ENCODE measurements at places on chromosomes 7 and 10.

DNA sequence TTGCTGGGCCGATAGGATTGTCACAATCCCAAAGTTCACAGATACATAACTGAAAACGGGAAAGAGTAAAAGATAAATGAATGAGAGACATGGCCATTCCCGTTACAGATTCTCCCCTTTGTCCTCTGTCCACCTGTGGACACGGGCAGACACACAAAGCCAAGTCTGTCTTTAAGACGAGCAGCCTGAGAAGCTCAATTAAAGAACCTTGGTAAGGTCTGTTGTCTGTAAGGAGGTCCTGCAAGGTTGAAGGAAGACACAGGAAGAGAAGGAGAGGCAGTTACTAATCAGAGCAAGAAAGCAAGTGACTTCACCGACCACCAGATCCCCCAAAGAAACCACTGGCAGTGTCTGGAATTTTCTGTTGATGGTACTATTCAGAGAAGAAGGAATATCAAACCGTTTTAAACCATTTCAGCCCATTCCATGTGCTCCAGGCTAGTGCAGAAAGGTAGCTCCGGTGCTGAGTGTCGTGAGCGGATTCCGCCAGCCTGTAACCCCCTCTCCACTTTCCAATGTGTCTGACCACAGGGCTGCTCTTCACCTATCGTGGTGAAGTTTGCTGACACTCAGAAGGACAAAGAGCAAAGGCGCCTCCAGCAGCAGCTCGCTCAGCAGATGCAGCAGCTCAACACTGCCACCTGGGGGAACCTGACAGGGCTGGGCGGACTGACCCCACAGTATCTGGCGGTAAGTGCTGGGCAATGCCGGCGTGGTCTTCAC lies 252.6 kb downstream of the CELF2 start:
- peak; percentile 42 for DNase-seq

DNA sequence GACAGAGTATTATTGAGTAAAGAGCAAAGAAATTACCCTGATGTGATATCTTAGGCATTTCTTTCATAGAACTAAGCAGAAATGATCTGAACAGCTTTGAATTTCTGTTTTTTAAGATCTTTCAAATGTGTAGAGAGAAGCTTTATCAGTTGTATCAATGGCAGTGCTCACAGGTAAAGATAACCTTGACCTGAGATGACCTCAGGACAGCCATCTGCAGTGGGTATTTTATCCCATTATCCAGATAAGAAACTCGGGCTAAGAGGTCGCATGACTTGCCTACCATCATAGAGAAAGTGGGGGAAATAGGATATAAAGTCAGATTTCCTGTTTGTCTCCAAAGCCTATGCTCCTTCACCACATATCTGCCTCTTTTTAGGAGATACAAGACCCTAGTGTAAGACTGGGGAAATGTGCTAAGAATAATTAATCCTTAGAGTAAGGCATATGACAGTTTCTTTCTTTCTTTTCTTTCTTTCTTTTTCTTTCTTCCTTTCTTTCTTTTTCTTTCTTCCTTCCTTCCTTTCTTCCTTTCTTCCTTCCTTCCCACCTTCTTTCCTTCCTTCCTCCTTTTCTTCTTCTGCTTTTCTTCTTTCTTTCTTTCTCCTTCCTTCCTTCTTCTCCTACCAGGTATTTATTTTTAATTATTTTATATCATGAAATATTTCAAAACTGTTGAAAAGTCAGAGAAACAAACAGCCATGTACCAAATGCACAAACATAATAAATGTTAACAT lies 10.9 kb downstream of the PLA2G12B start:
- DNase-seq: no peak

DNA sequence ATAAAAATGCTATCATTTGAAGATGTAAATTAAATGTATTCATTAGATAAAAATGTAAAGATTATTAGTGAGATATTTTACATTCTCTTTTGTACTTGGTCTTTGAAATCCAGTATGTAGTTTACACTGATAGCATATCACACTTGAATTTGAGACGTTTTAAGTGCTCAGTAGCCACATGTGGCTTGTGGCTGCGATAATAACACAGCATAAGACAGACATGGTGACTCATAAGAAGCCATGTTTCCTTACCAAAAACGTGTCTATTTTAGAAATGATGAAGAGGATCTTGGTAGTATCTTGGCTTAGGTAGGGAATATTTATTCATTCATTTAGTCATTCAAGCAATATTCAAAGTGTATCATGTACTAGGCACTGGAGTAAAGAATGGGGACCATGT lies 149.3 kb downstream of the POU6F2 start:
- no peak for DNase-seq

DNA sequence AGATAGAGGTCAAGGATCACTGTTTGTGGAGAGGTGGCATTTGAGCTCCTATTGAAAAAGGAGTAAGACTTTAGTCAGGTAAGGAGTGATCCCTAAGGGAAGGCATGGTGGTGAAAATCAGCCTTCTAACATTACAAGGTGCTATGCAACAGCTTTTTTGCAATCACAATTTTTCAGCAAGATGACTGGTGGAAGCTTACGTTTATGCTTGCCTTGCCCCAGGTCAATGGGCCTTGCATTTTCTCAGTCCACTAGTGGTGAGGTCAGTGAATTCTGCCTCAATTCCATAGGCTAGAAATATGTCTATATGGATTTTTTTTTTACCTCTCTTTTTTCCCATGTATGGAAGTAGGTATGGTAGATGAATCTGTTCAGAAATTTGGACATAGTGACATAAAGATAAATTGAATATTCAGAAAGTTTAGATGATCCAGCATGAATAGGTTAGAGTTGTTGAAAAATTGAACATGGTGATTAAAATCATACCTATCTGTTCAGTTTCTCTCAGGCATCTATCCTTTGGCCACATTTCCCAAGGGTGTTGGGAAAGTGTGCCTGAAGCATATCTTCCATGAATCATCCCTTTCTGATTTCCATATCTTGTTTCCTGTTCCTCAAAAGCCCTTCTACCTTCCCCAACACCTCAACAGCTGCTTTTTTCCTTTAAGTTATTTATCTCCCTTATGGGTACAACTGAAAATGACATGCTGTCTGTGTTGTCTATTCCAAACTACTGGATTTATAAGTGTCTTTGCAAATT lies 71.9 kb upstream of the PTPRZ1 start:
- DNase-seq: no peak

- peak; percentile 57 for DNase-seq
Observed at GRCh38 chr10:44978570-44979280, at the start of gene DEPP1. Gene DEPP1, minus strand, starts transcription at chr10:44978809. Its CDS starts 779 bp downstream, at chr10:44978030.

DNA sequence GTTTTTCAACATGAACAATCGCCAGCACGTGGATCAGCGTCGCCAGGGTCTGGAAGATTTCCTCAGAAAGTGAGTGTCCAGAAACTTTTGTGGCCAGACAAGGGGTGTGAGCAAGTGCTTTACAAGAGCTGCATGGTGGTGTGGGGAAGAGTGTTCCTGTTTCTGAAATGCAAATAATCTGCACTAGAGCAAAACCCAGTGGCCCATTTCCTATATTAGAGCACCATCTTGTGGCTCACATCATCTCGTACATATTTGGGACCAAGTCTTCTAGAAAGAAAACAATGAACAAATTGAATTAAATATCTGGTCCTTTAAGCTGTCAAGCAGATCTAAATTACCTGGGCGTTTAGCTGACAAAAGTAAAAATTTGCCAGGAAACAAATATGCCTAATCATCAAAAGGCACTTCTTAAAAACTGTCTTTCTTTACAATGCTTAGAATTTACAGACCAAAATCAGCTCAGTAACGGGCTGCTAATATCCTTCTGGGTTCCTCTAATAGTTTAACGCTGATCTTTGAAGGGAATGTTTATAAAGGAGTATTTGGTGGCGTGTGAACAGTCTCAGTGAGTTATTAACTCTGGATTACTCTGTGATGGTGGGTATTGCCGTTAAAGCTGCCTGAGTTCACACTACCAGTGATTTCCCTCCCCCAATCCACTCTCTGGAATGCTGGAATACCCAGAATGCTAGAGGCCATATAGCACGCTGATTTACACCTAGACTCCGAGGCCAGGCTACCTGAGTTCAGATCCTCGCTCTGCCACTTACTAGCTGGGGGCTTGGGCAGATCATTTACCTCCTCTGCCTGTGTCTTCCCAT lies 73.6 kb downstream of the SNX10 start:
- peak; percentile 94 for DNase-seq

DNA sequence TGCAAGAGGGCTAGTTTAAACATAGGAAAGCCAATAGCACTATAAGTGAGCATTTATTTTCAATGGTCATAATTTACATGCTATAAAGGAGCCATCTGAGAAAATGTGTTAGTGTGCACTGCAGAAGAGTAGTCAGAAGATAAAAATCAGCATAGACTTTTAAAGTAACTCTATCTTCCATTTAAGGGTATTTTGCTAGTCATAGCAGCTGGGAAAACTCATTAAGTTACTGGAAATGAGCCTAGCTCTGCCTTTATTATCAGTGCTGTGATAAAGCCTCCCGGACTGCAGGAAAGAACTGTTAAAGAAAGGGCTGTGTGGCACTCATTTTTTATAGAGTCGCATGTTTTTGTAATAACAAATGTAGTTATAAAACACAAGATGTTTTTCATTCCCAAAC lies 825.8 kb upstream of the POM121L12 start:
- DNase-seq: no peak

- no peak for DNase-seq
Observed at GRCh38 chr10:83252596-83252995, 886.7 kb upstream of the GHITM start.

DNA sequence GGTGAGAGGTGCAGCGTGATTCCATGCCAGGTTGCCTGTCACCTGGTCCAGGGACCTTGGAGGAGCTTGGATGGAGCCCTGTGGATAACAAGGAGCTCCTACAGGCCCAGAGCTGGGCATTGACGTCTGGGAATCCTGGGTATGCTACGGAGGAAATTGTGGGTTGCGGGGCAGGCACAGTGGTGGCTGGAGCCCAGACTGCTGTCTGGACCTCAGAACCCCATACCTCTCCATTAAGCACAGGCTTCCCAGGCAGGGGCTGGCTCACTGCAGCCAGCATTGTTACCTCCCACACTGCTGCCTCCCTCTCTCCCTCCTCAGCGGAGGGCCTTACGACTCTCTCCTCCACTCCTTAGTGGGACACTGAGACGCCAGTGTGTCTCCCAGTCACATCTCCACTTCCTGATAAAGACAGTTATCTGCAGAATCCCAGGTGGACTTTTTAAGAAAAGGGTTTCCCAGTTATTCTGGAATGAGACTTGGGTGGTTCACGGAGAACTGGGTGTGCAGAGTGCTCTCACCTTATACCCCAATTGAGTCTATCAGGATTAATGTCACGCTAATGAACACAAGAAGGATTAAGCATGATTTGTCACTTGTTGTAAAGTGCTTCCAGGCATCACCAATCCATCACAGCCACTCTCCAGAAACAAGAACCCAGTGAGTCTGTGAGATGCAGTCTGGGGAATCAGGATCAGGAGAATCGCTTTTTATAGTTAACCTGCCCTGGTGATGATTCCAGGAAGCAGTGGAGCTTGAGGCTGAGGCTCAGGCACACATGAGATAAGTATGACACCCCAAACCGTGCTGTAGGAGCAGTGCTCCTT lies 309.4 kb downstream of the RPS24 start:
- no peak for DNase-seq

DNA sequence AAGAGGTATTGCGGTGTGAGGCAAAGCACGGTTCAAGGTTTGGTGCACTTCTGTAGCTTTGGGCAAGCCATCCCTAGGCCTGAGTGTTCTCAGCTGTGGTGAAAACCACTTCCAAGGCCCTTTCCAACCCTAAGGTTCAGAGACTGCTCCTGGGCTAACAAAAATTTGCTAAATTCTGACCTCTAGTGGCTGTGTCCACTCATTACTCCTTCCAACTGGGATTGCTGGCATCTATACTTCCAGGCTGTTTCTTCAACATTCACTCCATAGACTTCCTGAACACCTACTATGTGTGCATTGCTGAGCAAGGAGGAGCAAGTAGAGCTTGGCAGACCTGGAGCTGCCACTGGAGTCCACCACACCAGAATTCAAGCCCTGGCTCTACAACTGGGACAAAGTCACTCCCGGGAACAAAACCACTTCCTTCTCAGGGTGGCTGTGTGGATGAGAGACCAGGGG lies 29.3 kb upstream of the SH3PXD2A start:
- peak; percentile 83 for DNase-seq

- DNase-seq: no peak
Observed at GRCh38 chr7:49297958-49298357, 373.6 kb downstream of the CDC14C start.

- DNase-seq: no peak
Observed at GRCh38 chr10:6218692-6219493, 16.2 kb downstream of the PFKFB3 start.

GRCh38 chr7:151077705-151078232 lies 2.8 kb downstream of the FASTK start:
- no peak for DNase-seq

GRCh38 chr7:137078781-137079180 lies 210.3 kb downstream of the CHRM2 start:
- DNase-seq: no peak

DNA sequence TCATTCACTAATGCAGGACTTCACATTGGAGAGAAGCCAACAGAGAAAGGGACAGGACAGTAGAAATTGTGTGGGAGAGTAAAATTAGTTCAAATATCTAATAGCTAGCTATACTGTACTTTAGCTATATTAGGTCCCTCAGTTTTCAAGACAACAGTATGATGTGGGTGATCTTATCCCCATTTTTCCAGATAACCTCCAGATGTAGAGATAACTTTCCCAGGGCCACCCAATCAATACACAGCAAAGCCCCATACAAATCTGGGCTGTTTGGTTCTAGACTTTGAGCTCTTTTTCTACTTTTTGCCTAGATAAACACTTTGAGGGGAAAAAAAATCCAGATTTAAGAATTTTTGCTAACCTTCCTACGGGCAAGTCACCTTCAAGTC lies 482 bp upstream of the CLDN12 start:
- DNase-seq: no peak

- peak; percentile 67 for DNase-seq
Observed at GRCh38 chr7:66630531-66630930, 1.9 kb downstream of the KCTD7 start.

- no peak for DNase-seq
Observed at GRCh38 chr10:49446031-49446430, 50.1 kb upstream of the DRGX start.

DNA sequence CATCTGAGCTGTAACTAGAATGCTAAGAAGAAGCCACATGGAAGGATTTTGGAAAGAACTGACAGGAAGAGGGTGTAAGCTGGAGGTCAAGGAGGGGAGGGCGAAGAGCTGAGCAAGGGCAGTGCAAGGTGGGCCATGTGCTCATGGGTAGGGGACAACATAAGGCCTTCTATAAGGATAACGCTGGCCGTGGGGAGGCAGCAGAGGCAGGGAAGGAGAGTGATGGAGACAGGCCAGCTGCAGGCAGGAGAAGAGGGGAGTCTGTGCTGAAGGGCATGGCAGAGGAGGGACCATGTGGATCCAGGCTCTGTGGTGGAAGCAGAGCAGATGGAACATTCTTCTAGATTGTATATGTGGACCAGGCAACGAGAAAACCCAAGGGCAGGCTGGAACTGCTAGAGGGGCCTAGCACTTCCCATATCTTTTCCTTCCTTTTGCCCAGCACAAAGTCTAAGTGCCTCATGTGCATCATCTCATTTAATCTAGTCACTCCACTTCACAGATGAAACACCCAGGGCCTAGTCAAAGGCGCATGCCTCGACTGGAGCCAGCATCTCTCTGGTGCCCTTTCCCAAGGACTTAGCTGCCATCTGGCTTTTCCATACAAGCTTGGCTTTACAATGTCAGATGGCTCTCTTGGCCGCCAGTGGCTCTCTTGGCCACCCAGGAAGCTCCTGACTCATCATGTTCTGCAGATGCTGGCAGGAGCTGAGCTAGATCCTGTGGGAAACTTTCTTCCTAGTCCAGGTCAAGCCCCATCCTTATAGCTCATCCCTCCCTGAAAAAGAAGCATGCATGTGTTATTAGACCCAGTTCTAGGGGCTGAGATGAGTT lies 6.6 kb downstream of the LRRC18 start:
- DNase-seq: no peak

- no peak for DNase-seq
Observed at GRCh38 chr10:129472696-129473555, 5.9 kb downstream of the MGMT start.

- peak; percentile 89 for DNase-seq
Observed at GRCh38 chr7:37208528-37208927, 240.1 kb downstream of the ELMO1 start.
